ENCODE measurements at places on chromosomes 11 and 22.

GRCh38 chr11:111230122-111230465 lies 15.4 kb upstream of the POU2AF2 start:
- no peak for DNase-seq

DNA sequence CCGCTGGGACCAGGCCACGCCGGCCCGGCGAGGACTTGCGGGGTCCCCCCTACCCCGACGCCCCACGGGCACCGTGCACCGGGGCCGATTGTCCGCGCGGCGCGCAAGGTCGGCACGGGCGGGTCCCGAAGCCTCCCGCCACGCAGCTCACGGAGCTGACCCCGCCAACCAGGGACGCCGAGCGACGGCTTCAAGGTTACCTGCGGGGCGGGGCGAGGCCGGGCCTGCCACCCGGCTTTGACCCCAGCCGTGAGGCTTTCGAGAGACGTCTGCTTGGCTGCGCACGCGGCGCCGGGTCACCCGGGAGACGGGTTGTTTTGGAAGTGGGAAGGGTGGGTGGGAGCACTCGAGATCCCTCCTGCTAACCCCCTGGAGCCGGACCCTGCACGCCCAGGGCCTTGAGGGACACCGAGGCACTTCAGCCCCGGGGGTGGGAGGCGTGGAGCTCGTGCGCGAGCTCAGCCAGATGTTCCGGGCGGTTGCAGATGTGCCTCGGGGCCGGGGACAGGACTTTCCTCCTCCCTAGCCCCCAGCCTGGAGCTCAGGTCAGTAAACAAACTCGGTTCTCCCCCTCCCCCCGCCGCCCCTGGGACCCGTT lies 3.2 kb upstream of the WNT11 start:
- DNase-seq, result peak; percentile 42

DNA sequence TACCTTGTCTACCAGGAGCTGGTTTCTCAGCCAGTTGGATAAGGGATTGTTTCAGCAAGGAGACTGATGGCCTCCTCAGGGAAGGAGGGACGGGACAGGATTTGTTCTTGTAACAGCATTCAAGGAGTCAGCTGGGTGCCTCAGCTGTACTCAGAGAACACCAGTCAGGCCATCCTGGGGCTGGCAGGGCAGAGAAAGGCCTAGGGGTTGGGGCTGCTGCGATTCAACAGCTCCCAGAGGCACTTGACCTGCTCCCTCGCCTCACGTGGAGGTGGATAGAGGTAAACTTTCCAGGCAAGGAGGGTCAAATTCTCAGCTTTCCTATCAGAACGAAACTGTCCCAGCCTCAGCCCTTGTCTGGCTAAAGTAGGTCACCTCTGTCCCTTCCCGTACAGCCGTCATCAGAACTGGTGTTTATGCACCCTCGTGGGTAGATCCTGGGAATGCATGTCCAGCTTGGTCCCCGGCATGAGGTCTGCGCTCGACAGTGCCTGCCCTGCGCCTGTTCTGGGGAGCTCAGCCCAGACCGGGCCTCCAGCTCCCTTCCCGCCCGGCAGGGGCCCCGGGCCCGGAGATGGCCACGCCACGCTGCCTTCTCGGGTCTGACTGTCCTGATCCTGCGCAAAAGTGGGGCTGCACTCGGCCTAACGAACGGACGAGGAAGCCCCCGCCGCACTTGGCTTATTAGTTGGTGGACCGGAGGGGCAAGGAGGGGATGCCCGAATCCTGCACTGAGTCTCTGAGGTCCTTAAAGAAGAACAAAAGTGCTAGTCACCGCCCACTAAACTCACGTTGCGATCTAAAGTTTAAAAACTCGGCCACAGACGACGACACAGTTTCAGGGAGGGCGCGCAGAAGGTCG lies 762 bp upstream of the CCDC134 start:
- peak; percentile 38 for DNase-seq

- DNase-seq, result no peak
Measured at GRCh38 chr22:22098457-22099193, 116.0 kb upstream of the TOP3B start.

GRCh38 chr22:26483043-26483438 lies 542 bp downstream of the HPS4 start:
- no peak for DNase-seq

DNA sequence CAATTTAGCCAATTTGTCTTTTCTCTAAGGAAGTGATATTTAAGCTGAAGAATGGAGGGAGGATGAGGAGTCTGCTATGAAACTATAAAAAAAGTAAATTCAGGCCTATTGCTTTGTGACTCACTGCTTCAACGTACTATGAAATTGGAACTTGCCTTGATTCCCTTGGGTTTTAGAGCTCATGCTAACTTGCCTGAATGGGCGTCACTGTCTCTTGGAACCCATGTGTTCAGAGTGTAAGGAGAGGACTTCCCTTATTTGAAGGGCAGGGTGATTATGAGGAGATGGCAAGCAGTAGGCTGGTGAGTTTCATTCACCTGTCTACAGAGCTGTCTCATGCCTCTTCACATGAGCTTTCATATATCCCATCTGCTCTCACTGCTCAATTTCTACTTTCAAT lies 28.7 kb upstream of the WT1 start:
- no peak for DNase-seq

- DNase-seq, result no peak
Measured at GRCh38 chr11:8056810-8057463, 24.1 kb upstream of the TUB start.

DNA sequence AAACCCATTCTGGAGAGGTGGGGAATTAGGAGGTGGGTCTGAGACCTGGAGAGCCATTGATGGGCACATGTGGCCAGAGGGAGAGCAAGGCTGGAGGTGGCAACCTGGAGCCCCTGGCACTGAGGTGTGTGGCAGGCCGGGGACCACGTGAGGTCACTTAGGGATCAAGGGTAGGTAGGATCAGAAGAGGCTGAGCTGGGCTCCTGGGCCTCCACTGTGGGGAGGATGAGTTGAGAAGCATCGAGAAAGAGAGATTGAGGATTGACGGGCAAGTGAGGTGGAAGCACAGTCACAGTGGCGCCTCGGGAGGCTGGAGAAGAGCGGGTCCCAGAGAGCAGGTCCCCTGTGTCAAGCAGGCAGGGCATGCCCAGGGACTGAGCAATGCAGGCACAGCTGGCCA lies 4.1 kb downstream of the GNAZ start:
- DNase-seq, result no peak

DNA sequence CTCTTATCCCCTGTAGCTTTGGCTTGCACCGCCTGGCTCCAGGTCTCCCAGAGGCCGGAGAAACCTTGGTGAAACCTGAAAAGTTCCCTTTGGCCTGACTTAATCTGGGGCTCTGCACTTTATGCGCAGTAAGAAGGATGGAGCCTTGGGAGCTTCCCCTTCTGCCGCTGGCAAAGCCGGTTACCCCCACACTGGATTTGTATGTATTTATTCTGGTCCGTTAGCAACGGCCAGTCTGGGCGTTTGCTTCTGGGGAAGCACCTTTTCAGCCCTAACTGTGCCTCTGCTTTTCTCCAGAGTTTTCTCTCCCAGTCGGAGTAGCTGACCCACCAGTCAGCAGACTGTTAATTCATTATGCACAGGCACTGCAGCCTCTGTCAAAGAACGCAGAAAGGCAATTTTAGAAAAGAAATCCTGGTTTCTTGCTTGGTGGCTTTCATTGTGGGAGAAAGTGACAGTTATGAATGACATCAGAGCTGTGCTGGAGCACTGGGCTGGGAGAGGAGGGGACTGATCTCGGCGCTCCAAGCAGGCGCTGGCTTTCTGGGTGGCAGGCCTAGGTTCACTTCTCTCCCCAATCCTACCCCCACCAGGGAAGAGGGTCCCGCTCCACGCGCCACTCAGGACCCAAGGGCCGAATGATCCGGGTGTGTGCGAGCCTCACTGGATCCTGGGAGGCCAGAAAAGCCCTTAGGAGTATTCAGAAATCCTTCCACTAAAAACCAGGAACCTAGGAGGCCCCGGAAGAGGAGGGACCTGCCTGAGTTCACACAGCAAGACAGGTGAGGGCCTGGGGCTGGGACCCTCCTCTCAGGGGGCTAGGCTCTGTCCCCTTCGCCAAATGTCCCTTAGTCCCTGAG lies 70.2 kb downstream of the RTL6 start:
- DNase-seq, result no peak

GRCh38 chr11:59106363-59107336 lies at the start of gene FAM111B:
Gene FAM111B (plus strand): TSS chr11:59107237. CDS start chr11:59109626, 2,389 bp downstream.
- peak; percentile 86 for DNase-seq

- no peak for DNase-seq
Measured at GRCh38 chr22:24775769-24776492, 1.4 kb upstream of the PIWIL3 start.

Measured in activated CD4-positive, alpha-beta memory T cell treated with anti-CD3 and anti-CD28 coated beads for 36 hours (primary cell).